Forelimb muscle (tissue), 1 donor: ENCODE measurements at places on chromosomes 1 and 21. TPM values are rescaled to one million over a fixed set of nuclear protein-coding genes. Genes with fewer than 3 reads are reported as not detected.

- no peak for DNase-seq
Measured at GRCh38 chr1:221772117-221772516, 30.2 kb upstream of the DUSP10 start.

GRCh38 chr1:25066256-25066655 is 136.2 kb upstream of the RUNX3 start:
- no peak for DNase-seq

AK5 gene
- polyA plus RNA-seq, result 5.8 TPM

DNA sequence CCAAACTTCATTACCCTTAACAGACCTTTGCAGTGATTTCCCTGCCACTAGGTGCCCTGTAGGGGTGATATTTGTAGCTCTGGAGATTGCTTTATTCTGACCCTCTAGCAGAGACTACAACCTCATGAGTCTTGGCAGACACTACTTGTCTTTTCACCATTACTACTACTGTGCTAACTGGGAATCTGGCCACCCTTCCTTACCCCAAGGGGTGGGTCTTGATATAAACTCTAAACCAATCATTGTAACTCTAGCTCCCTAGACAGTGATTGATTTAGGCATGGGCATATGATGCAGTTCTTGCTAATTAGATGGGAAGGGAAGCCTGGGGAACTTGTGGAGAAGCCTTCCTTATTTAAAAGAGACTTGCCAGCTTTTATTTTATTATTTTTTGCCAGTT is 3.9 kb downstream of the KPNA6 start:
- DNase-seq, result no peak

CYP4Z1 gene
- 0.27 TPM for polyA plus RNA-seq

DNA sequence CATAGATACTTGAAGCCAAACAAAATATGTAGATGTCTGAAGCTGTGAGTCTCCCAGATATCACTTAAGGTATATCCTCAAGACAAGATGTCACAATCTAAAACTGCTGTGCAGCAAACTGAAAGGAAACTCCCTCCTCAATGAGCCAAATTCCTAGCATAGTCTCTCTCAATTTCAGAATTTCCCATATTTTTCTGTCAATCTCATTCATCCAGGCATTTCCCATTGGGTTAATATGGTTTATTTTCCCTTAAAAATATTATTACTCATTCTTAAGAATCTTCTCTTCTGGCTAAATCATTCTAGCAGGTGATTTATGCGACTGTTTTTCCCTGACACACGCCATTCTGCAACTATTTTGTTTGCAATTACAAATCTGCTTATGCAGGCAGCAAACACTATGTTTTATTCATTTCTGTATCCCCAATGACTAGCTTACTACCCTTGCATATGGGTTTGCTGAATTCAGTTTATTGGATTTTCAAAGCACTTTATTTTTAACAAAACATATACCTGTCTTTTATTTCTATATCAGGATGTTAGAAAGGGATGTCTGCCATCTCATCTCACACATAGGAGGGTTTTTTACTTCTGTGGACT is 69.9 kb downstream of the TNFSF4 start:
- DNase-seq, result no peak

DNA sequence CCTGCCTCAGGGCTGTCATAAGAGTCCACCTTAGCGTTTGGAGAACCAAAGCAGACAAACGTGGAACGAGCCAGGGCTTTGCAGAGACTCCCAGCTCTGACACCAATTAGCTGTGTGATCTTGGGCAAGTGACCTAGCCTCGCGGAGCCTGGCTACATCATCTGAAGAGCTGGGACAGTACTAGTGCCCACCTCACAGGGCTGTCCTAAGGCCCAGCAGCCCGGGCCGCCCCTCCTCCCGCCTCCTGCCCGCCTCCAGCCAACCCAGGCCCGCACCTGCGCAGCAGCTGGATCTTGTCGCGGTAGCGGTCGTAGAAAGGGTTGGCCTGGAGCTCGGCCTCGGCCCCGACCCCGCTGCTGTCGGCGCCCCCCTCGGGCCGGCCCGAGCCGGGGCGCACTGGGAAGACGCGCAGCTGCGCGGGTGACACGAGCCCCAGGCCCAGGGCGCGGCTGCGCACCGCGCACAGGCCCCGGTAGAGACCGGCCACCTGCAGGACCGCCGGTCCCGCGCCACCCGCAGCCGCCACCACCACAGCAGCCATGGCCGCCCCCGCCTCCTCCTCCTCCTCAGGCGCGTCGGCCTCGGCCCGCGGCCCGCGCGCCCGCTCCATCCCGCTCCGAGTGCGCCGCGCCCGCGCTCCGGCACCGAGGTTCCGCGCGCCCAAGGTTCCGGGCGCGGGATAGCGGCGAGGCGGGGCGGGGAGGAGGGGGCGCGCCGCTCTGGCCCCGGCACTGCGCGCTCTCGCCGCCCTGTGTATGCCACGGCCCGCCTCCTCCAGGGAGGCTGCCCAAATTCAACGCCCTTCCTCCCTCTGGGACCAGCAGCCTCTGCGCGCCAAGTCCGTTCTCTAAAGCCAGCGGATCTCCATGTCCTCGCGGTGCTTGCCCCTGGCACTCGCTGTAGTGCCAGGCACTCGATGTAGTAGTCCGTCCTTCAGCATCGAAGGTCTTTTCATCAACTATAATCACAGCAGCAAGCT is at the start of gene ATPAF1:
Gene ATPAF1, minus strand, starts transcription at position 583 of the 979 bp plus-strand sequence. Its CDS starts 42 bp downstream, at position 541.
- peak; percentile 40 for DNase-seq

PWP2 gene
- 1.6 TPM for polyA plus RNA-seq

OR2L8 gene
- polyA plus RNA-seq, result not detected

DNA sequence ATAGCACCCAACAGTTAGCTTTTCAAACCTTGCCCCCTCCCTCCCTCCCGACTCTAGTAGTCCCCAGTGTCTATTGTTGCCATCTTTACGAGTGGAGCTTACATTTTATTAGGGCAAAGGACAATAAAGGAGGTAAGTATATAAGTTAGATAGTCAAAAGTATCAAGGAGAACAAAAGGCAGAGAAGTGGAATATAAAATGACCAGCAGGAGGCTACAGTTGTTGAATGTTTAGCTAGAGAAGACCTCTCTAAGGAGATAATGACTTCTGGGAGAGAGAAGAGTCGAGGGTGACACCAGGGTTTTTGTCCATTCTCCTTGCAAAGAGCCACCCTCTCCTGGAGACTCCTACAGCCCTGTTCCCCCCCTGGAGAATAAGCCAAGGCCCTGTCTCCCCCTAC is 48.7 kb downstream of the SYT6 start:
- DNase-seq, result no peak

DNA sequence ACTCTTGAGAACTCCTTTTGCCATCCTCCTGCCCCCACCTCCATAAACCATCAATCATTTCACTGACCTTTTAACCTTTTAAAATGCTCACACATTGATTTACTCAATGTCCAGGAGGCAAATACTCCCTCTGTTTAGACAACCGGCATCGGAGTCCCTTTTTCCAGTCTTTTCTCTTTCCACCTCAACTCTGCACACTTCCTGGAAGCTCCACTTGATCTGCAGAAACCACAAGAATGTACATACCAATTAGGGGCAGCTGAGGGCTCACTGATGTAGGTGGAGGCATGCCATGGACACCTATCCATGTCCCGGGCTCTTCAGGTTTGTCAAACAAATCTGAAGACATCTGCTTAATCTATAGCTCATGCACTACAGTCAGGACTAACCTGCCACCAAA is 5.3 kb upstream of the AMIGO1 start:
- no peak for DNase-seq

GRCh38 chr1:60921175-60921574 is 161.2 kb upstream of the NFIA start:
- no peak for DNase-seq

- DNase-seq, result no peak
Measured at GRCh38 chr1:235011599-235012435, 116.8 kb downstream of the TOMM20 start.

- DNase-seq, result no peak
Measured at GRCh38 chr1:53619367-53620060, 119.5 kb downstream of the GLIS1 start.

GRCh38 chr1:20185834-20186782 is at the start of the genes PLA2G2C and UBXN10:
PLA2G2C (minus strand) TSS chr1:20186518; CDS start chr1:20177363, 9,155 bp downstream.
UBXN10 (plus strand) TSS chr1:20186096; CDS start chr1:20190562, 4,466 bp downstream.
- DNase-seq, result no peak

DNA sequence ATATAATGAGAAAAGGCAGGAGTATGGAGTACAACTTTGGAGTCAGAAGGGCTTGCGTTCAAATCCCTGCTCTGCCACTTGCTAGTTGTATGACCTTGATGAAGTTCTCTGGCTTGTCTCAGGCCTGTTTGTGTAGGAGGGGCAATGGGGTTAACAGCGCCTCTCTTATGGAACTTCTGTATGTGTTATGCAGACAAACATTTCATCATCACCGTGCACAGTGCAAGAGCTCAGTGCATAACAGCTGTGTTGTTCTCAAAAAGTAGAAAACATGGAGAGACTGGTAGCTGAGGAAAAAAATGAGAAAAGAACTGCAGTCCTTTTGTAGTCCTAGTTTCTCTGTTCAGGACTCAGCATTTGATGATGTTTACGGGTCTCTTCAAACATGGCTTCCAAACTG is 10.4 kb upstream of the ZNF648 start:
- DNase-seq, result no peak

MMP23B gene
- polyA plus RNA-seq, result 44.9 TPM

DNA sequence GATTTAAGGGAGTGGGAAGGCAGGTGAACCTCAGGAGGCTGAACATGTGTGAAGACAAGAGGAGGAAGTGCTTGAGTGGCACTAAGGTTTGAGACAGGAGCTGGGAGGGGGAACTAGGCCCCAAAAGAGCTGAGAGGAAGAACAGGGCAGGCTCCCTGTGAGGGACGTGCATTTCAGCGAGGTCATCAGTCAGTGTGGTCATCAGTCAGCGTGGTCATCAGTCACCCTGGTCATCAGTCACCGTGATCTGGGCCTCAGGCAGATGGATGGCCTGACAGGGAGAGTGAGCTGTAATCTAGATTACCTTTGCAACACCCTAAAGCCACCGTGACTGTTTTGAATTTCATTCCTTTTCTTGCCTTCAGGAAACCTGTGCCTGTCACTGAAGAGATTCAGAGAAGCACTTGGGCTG is 29.1 kb downstream of the VTCN1 start:
- no peak for DNase-seq

GRCh38 chr1:3910857-3911845 is 11.1 kb upstream of the C1orf174 start:
- DNase-seq, result no peak

OLIG2 gene
- polyA plus RNA-seq, result not detected

PRR9 gene
- polyA plus RNA-seq, result not detected

- no peak for DNase-seq
Measured at GRCh38 chr1:94757931-94758330, 62.2 kb upstream of the SLC44A3 start.

GRCh38 chr1:169367096-169367685 is 406 bp downstream of the NME7 start:
- no peak for DNase-seq

PRDM16 gene
- polyA plus RNA-seq, result 0.62 TPM

CITED4 gene
- 2.6 TPM for polyA plus RNA-seq

DNA sequence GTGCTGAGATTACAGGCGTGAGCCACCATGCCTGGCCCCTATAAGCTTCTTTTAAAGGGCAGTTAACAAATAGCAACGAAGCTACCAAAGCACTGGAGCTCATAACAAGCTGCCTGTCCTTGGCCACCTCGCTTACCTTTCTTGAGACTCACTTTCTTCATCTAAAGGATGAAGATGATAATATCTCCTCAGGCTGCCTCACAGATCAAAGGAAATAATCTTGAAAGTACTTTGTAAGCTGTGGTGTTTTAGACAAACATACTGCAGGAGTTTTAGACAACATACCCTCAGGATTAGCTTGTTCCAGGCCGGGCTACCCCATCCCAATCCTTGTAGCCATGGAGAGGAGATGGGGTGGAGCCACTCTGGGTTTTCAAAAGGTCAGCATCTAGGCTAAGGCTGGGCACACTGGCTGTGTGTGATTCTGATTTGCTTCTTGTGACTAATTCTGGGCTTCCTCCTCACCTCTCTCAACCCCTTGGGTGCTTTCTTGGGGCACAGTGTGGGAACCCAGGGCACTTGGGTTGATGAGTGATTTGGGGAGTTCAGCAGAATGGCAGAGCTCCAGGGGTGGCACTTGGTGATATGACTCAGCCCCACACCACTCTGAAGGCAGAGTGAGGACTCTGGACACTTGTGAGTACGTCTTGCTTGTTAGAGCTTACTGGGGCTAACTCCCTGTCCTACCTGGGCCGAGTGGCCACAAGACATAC is 5.2 kb downstream of the GPR25 start:
- DNase-seq, result no peak

DNA sequence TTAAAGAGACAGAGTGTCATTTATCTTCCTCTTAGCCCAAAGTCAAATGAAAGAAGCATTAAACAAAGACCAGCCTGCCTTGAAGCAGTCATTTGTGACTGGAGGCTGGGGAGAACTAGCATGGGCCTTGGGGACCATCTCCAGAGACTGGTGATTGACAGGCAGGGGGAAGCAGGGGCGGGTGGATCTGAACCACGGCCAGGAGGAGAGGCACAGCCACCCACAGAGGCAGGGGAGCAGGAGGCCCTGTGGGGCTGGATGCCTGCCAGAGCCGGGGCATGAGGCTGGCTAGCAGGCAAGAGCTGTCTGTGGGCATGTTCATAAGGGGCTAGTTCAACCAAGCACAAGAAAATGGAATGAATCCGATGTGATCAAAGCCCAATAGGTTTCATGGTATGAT is 73.9 kb downstream of the PLXNA2 start:
- no peak for DNase-seq

GRCh38 chr1:101506541-101507164 is 269.8 kb downstream of the S1PR1 start:
- no peak for DNase-seq

GJA9 gene
- polyA plus RNA-seq, result 0.33 TPM

DNA sequence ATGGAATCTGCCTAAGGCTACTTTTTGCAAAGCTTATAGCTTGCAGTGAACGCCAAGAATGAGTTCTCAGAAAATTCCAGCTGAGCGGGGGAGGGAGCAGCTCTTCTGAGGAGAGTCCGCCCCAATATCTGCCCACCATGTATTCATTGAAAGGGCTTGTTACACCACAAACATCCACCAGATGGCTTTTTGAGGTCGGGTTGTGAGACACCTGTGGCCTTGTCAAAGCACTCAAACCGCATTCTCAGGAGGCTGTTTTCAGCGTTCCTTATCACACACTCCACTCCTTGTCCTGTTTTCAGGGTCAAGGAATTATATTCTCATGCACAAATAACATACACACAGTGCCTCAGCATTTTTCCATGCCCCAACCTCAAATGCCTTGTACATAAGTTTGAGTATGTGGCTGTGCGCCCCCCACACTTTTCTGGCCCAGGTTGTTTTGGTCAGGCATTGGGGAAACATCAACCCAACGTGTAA is 3.9 kb upstream of the C4BPB start:
- DNase-seq, result peak; percentile 35

PLPPR5 gene
- polyA plus RNA-seq, result 1.8 TPM

GRCh38 chr1:41475859-41476567 is 8.5 kb downstream of the EDN2 start:
- DNase-seq, result no peak

TEDDM1 gene
- 0.11 TPM for polyA plus RNA-seq

MORN1 gene
- polyA plus RNA-seq, result 6.7 TPM

DNA sequence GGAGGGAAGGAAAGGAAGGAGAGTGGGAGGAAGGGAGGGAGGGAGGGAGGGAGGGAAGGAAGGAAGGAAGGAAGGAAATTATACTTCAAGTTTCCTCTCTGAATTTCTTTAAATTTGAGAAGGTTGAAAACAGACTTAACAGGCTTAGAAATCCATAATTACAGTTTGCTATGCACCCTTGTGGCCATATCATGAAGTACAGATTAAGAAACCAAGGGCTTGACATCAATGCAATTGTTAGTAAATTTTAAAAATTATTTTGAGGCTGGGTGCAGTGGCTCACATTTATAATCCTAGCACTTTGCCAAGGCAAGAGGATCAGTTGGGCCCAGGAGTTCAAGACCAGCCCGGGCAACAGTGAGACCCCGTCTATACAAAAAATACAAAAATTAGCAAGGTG is 14.4 kb downstream of the ANP32E start:
- no peak for DNase-seq

GRCh38 chr1:182611787-182612186 is 7.6 kb upstream of the RGS16 start:
- no peak for DNase-seq

FBXO28 gene
- 16.5 TPM for polyA plus RNA-seq
